Activated CD4-positive, alpha-beta T cell treated with anti-CD3 and anti-CD28 coated beads for 4 hours (primary cell): ENCODE measurements at places on chromosomes 11 and 22.

DNA sequence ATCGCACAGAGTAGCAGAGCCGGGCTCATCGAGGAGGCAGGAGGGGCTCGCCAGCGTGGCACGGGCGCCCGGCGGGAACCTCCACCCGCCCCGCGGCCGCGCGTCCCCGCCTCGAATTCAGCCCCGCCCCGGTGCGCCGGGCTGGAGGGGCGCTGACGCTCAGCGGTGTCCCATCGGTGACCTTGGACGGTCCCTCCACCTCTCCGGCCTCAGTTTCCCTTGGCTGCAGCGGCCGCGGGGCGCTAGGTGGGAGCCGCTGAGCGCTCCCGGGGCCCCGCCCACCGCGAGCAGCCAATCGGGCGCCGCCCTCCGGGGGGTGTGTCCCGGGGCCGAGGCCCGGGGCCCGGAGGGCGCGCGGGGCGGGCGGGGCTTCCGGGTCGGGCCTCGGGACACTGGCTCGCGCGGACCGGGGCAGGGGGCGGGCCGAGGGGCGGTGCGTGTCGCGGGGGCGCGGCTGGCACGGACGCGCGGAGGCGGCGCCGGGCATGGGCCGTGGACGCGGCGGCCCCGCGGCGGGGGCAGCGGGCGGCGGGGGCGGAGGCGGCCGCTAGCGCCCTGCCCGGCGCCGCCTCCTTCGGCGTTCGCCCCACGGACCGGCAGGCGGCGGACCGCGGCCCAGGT, at the start of gene PPARA:
Gene PPARA (plus strand): TSS at position 493 of the 621 bp plus-strand sequence. CDS start 47,858 bp downstream, outside the sequence.
- peak; percentile 82 for DNase-seq

GRCh38 chr11:115564851-115565250, 60.6 kb upstream of the CADM1 start:
- no peak for DNase-seq

GRCh38 chr11:112523477-112523876, 262.8 kb upstream of the PLET1 start:
- DNase-seq, result no peak

DNA sequence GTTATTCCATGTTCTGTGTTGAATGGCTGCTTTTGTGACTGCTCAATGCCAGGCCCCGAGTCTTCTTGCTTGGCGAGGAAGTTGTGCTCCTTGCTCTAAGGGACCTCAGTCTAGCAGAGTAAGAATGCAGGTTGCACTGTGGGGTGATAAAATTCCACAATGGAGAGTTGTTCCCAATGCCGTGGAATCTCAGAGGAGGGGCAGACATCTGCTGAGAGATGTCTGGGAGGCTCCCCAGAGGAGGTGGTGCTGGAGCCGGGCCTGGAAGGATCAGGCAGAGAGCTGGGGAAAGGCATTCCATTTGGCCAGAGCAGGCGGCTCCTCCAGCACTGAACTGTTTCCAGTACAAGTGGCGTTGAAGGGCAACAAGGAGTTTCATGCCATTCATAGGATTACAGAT, 55.2 kb downstream of the ST3GAL4 start:
- DNase-seq, result no peak

DNA sequence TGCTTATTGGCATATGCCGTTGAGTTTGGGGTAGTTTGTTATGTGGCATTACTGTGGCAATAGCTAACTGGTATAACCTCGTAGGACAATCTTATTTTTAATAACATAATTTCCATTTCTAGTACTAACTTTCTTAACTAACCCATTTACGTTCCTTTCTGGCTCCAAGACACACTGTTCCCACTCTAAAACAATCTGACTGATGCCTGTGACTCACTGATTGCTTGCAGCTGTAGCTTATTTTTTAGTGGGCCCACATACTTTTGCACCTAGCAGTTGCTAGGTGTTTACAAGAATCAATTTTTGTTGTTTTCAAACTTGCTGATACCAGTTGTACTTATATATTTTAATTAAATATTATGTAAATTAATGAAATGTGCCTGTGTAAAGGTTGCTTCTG, 52.2 kb downstream of the FAT3 start:
- no peak for DNase-seq

DNA sequence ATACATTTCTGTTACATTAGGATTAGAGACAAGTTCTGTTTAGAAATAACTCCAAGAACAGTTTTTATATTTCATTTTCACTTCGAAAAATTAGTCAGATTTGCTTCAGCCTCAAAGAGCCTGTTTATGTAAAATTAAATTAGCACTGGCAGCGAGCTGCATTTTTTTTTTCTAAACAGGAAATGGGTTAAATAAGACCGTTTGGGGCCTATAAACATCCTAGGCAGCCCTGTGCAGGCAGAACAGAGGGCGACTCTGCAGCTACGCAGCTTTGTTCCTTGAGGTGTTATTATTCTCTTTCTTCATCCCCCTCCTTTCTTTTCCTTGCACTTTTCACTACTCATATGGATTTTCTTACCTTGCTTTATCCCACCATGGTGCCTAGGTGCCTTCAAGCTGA, 48.7 kb downstream of the CWC15 start:
- no peak for DNase-seq

- DNase-seq, result no peak
Measured at GRCh38 chr11:11864332-11864731, 22.6 kb downstream of the USP47 start.

DNA sequence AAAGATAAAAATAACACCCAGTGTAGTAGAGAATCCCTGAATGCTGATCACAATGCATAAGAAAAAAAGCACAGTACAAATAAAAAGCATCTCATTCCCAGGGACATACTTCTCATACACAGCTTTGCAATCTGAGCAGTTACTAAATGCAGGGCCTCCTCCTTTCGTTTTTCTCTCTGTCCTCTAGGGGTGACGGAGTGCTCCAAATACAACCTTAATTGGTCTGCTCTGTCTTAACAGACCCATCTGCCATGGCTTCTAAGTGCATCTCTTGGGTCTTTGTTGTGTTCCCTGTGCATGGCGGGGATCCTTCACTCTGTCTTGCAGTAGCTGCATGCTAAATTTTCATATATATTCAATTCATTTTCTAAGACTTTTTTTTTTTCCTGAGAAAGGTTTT, 1114.2 kb upstream of the RAG2 start:
- DNase-seq, result no peak

DNA sequence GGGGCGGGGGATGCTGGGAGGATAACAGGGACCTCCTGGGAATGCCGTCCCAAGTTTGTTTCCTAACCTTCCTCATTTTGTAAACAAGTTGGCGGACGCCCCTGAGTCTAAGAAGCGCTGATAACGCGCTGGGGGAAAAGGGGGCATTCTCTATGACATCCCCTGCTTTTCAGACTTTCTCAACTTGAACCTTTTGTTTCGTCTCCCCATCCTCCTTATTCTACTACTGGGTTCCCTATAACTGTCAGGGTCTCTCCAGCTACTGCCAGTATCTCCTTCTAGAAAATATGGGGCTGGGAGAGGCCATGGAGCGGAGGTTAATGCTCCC, 654 bp downstream of the TMEM86A start:
- no peak for DNase-seq
